ENCODE measurements at places on chromosomes 2 and 18. TPM values are rescaled to one million over a fixed set of nuclear protein-coding genes. Genes with fewer than 3 reads are reported as not detected.

DNA sequence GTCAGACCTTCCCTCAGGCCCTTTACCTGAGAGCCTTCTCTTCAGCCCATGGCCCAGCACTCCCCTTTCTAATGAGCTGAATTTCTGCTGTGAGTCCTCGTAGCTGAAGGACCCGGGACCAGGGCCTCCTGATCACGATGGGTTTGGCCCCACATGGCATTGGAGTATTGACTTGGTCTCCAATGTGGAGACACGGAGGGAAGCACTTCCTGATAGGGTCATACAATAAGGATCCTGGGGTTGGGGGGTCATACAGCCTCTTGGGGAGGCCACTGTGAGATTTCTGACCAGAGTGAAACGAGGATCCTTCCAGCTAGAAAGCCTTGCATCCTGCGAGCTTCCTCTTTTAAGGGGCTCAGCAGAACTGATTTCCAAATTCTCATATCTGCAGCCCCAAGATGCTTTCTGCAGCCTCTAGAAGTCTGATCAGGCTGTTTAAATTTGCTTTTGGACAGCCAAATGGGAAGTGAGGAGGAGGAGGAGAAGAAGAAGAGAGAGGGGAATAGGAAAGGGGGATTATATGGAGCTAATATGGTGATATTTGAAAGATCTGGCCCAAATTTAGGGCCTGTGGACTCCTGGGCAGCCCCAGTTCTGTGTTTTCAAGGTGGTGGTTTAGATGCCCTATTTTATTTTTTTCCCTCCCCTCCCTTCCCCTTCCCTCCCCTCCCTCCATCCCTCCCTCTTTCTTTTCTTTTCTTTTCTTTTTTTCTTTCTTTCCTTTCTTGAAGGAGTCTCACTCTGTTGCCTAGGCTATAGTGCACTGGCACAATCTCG, 38.9 kb downstream of the RHOB start:
- no peaks in the 10 kb centered on the region for H3K36me3 ChIP-seq
- H3K27me3 ChIP-seq, result no peaks in the 10 kb centered on the region
- DNase-seq, result no peak
- no peak overlapping the region for H3K27ac ChIP-seq
- H3K4me3 ChIP-seq, result no peak overlapping the region

DNA sequence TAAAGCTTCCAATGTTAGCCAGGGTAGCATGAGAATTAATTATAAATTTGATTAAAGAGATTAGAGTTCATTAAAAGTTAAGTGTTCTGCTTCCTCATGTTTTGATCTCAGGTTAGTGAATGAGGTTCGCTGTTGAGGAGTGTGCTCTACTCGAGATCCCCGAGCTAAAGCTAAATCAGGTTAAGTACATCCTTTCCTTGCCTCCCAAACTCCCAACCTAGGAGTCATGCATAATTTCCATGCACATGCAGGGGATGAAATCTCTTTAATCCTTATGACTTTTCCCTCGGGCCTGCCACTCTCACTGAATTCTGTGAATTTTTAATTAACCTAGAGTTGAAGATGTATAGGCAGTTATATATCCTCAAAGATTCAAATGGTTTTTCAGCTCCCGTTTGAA, 156.1 kb upstream of the NCK2 start:
- H3K4me1 ChIP-seq, result no peaks in the 10 kb centered on the region
- H3K4me3 ChIP-seq, result no peak overlapping the region
- H3K27me3 ChIP-seq, result no peaks in the 10 kb centered on the region
- no peaks in the 10 kb centered on the region for H3K36me3 ChIP-seq
- DNase-seq, result no peak

GRCh38 chr2:128358941-128359731, 40.5 kb upstream of the HS6ST1 start:
- no peak overlapping the region for H3K4me3 ChIP-seq
- H3K36me3 ChIP-seq, result no peaks in the 10 kb centered on the region
- no peaks in the 10 kb centered on the region for H3K27me3 ChIP-seq
- H3K27ac ChIP-seq, result no peak overlapping the region

DNA sequence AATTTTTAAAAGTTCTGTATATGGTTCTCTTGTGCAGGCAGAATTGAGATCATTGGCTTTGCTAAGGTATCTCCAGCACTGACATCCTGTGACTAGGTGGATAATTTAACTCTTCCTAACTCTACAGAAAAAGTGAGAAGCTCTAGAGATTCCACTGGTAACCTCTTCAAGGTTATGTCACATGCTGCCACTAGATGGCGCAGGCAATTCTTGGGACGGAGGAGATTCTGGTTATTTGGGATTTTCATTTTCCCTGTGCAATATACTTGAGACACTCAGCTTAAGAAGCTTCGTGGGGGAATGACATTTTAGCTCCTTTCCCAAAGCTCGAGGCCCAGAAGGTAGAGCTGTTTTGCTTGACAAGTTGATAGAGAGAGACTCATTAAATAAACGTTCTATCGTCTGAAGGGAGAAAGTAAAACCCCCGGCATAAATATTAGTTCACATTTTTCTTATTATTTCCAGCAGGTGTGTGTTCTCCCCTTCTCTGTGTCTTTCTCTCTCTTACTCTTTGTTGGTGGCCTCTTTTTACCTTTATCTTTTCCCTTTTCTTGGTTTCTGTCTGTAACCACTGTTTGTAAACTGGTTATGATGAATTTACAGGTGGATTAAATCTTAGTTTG, 26.6 kb upstream of the LANCL1 start:
- H3K4me3 ChIP-seq, result no peak overlapping the region
- H3K36me3 ChIP-seq, result no peaks in the 10 kb centered on the region
- H3K4me1 ChIP-seq, result no peaks in the 10 kb centered on the region
- peak; percentile 61 for DNase-seq
- H3K27ac ChIP-seq, result no peak overlapping the region

DNA sequence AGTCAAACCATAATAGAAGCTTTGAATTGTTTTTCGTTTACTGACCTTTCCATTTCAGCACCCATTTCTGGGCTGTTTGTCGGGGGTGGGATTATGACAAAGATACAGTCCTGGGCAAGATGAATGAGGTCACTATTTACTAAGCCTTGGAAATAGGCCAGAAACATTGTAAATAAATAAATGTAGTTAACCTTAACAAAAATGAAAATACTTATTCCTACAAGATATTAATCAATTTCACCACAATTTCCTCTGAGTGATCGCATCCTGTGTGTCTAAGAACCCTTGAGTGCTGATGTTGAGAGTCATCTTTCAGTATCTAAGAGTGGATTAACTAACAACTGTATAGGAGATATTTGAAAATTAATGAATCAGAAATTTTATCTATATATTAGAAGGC, 14.0 kb downstream of the ITGA4 start:
- no peaks in the 10 kb centered on the region for H3K36me3 ChIP-seq
- H3K4me1 ChIP-seq, result no peaks in the 10 kb centered on the region
- no peak overlapping the region for H3K4me3 ChIP-seq

Gene IL36G
- 0.40 TPM for total RNA-seq

Gene CAPN14
- not detected for total RNA-seq

Gene MITD1
- total RNA-seq, result 24.6 TPM

Gene SANBR
- 12.9 TPM for total RNA-seq

Gene SERPINB13
- not detected for total RNA-seq

Gene ITGB6
- 13.2 TPM for total RNA-seq

Gene SLC16A14
- total RNA-seq, result 5.3 TPM

Gene FSHR
- total RNA-seq, result not detected
